OCI-M1 (cell line): ENCODE measurements at places on chromosomes 11 and 22.

DNA sequence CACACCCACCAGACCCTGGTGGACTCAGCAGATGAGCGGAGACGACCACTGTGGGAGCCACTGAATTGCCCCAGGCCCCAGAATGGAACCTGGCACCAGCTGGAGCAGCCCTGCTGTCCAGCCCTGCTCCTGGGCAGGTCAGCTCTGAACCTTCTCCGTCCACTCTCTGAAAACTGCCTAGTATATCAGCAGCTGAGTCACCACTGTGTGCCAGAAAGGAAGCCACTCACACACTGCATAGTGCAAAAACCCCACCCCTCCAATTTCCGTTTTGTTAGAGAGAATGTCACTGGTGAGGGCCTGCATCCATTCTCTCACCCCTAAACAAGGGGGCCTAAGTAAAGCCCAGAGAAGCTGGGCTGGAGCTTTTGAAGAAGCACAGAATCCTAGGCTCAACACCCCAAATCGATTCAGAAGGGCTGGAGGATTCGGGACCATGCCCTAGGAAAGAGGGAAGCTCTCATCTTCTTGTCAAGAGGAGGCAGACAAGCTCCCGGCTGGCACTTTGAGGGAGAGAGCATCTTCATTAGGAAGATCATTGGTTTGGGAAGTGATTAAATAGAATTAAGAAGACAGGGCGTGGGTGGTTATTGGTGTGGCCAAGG is 44.5 kb downstream of the GALNT18 start:
- DNase-seq = no peak

DNA sequence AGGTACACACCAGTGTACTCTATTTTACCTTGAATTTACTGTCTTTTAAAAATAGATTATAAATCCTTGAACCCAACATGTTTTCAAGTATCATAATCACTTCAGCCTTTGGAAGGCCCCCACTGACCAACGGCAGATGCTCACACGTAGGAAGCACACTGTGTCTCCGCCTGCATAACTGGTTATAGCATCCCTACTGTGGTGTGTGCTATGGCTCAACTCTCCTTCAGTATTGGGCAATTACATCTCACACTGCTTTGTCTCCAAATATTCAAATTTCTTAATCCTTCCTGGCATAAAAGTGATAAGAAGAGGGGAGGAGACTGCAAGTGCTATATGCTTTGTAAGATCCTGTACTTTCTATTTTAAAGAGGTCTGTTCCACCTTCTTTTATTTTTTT is 165.7 kb downstream of the CADM1 start:
- DNase-seq = no peak

GRCh38 chr11:57116654-57117053 is 65.1 kb upstream of the LRRC55 start:
- peak; percentile 87 for DNase-seq

- DNase-seq = peak; percentile 96
Observed at GRCh38 chr11:10540915-10541560, at the start of gene RNF141. Gene RNF141 (minus strand): TSS chr11:10541187. CDS start chr11:10534158, 7,029 bp downstream.

DNA sequence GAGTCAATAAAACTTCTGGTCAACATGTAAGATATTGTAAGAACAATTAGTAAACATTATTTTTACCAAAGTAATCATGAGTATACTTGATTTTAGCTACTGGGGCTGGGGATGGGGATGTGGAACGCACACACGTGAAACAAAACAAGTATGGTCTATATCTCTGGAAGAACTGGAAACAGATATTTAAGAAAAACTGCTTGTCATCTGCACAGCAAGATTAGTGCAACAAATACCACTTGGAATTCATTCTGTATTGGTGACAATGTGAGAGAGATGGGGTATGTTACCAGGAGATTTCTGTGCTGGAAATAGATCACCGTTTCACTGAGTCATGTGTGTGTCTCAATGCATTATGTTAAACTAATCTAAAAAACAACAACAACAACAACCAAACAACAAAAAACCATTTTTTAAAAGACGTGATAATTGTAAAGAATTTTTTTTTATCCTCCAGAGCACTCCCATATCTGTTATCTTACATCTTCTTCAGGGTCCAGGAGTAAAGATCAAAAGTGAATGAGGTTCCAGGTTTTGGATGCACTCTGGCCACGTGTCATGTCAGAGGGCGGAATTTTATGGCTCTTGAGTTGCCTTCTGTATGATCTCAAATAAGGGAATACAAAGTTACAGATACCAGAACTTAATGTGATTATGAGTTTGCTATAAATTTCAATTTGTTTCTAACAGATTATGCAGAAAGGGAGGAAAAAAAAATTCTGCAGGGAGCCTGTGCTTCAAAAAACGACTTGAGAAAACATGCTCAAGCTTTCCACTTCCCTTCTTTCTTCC is 153.0 kb downstream of the BBOX1 start:
- DNase-seq = peak; percentile 31

GRCh38 chr22:18077087-18077638 is 627 bp upstream of the PEX26 start:
- no peak for DNase-seq

- DNase-seq = no peak
Observed at GRCh38 chr11:127943152-127943551, 644.2 kb downstream of the ETS1 start.

- no peak for DNase-seq
Observed at GRCh38 chr11:128520888-128521681, 66.3 kb downstream of the ETS1 start.

GRCh38 chr11:118000850-118001228 is 14.6 kb downstream of the IL10RA start:
- DNase-seq = peak; percentile 51

- DNase-seq = peak; percentile 92
Observed at GRCh38 chr11:85694385-85694980, 8.5 kb upstream of the CCDC89 start.

DNA sequence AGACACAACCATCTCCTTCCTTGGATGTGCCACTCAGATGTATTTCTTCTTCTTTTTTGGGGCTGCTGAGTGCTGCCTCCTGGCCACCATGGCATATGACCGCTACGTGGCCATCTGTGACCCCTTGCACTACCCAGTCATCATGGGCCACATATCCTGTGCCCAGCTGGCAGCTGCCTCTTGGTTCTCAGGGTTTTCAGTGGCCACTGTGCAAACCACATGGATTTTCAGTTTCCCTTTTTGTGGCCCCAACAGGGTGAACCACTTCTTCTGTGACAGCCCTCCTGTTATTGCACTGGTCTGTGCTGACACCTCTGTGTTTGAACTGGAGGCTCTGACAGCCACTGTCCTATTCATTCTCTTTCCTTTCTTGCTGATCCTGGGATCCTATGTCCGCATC is 489 bp downstream of the OR10A4 start:
- DNase-seq = no peak

DNA sequence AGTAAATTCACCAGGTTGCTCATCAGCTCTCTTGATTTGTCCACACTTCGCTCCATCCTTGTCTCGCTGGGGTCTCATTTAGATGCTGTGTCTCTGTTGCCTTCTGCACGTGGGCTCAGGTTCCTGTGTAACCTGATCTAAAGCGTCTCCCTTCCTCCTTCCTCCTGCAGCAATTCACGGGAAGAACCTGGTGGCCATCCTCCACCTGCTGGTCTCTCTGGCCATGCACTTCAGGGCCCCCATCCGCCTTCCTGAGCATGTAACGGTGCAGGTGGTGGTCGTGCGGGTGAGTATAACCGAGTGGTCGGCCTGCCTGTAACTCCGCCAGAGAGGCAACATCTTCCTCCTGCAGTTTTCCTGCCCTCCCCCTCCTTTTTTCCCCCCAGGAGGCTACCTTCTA is 48.0 kb upstream of the PARVG start:
- no peak for DNase-seq

DNA sequence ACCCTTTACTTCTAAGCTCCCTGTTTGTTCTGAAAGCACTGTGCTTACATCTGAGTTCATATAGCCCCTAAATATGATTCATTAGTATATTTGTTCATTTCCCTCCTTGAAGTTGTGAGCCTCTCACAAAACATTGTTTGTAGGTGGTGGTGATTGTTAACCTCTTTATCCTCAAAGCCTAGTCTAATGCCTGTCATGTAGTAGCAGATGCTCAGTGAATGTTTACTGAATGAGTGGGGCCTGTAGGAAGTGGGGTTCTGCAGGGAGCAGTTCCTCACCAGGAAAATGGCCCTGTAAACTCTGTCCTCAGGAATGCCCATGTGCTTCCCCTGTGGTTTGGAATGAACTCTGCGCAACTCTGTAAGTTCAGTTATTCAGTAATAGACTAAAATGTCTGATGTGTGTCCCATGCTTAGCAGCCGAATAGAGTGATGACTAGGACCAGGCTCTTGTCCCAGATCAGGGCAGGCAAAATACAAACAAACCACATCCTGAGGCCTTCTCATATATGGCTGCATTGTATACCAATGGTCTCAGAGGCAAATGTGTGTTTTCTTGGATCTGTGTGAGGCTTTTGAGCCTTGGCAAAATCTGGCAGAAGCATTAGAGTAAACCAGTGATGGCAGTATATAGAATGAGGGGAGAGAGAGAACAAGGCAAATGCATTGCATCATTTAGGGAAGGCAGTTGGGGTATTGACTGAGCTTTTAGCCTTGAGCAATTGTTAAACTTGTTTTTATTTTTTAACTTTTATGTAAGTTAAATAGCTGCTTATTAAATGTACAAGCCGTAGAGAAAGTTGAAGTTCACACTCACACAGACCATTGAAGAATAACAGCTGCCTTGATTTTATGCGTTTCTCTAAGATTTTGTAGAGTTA is 91.4 kb upstream of the BIRC3 start:
- DNase-seq = no peak

DNA sequence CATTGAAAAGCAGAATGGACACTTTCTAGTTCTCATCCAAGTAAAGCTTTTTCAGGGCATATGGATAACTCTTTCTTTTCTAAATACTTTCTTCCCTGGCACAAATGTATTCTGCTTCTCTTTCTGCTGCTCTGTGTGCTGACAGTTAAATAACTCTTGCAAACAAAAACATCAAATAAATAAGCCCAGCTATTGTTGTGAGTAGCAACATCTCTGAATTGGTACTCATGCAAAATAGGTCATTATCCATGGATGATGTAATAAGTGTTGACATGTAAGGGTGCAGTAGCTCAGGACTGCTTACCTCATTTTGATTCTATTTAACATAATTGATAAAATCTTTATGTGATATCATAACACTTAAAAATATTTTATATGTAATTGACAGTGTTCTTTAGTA is 164.3 kb downstream of the MSANTD4 start:
- no peak for DNase-seq

DNA sequence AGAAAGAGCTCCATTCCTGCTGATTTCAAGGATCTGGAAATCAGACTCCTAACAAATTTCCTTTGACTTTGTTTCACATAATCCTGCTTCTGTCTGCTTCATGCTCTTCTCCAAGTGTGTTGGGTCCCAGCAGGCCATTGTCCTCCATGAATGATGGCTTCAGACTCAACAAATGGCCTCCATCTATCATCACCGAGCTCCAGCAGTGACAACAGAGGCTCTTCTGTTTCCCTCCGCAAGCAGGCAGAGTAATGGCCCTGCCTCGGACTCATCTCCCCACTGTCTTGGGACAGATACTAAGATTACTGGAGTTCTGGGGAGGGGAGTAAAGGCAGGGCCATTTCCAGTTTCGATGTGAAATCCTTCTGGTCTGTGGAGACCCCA is 127.3 kb downstream of the TENM4 start:
- no peak for DNase-seq

DNA sequence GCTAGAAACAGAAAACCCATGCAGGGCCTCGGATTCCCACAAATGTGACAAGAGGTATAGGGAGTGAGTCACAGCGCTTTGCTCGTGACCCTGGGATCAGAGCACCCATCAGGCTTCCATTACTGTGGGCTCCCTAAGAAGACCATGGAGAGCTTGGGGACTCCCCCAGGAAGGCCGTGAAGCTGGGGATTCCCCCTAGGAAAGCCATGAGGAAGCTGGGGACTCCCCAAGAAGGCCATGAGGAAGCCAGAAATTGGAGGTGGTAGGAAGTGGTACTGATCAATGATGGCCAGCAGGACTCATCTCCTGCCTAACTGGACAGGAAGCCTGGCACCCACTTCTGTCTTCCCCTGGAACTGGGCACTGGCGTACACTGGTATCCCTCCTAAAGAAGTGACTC is 10.1 kb upstream of the DCPS start:
- DNase-seq = no peak

- no peak for DNase-seq
Observed at GRCh38 chr22:44714703-44715350, 12.8 kb downstream of the PRR5 start.

GRCh38 chr11:124878759-124879492 is 13.7 kb downstream of the ROBO3 start:
- DNase-seq = no peak

DNA sequence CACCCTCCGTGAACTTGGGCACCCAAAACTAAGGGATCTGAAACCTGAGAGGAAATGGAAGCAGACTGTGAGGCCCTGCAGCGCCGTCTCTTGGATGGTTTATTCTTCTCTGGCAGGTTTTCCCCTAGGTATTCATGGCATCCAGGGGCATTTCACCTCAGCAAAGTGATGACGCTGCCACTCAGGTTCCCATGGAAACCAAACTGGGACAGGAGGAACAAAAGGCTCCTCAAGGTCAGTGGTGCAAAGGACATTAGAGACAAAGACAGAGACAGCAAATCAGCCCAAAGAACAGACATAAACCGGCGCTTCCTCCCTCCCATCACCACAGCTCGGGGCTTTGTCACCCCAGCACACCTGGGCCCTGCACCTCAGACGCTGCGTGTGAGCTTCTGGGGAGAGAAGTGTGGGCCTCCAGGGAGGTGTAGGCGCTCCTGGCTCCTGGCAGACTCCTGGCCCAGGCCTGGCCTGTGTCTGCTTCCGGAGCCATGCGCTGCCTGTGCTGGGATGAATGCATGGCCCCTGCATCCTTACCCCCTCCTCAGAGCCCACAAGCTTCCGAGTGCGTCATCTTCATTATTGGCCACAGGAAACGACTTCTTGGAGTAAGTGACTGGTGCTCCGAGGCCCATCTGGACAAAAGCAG is 5.9 kb downstream of the TP53AIP1 start:
- DNase-seq = no peak

GRCh38 chr11:95325777-95326258 is 94.8 kb upstream of the SESN3 start:
- no peak for DNase-seq

DNA sequence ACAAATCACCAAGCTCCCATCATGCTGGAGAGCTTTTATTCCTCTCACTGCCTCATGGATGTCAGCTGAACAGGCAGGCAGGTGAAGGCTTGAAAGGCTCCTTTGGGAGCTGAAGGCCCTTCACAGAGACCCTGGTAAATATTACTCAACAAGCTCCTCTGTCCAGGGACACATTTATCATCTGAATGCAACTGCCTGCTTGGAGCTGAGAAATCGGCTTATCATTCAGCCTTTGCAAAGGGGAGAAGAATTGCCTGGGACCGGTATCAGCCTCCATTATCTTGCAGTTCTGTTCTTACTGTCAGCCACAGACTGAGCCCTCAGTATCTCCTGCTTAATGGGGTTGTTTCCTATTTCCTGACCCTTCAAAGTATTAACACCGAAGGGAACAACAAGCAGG is 113.8 kb upstream of the PITPNB start:
- peak; percentile 6 for DNase-seq

GRCh38 chr11:89489930-89490329 is 1.2 kb downstream of the NOX4 start:
- DNase-seq = no peak

DNA sequence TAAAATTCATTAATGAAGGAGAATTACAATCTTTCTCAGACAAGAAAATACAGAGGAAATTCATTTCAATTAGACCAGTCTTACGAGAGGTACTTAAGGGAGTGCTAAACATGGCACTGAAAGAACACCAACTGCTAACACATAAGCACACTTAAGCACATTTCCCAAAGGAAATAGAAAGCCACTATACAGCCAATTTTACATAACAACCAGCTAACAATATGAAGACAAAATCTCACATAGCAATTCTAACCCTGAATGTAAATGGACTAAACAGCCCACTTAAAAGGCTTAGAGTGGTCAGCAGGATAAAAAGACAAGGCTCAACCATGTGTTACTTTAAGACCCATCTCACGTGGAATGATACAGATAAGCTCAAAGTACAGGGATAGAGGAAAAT is 339.5 kb upstream of the LUZP2 start:
- no peak for DNase-seq
